ENCODE measurements at places on chromosomes 13 and 19.
A peak's percentile ranks its signal among the peaks of the same experiment; 100 is the strongest.

DNA sequence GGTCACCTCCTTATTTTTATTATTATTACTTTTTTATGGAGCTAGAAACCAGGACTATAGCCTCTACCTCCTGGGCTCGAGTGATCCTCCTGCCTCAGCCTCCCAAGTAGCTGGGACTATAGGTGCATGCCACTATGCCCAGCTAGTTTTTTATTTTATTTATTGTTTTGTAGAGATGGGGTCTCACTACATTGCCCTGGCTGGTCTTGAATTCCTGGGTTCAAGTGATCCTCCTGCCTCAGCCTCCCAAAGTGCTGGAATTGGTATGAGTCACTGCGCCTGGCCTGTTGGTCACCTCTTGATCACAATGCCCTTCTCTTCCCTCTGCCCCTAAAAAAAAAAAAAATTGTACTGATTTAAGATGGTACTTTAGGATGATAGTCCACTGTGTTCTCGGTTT lies 20.4 kb downstream of the MRPS12 start:
- DNase-seq: no peak

GRCh38 chr19:7214324-7215089 lies 79.7 kb downstream of the INSR start:
- no peak for DNase-seq

DNA sequence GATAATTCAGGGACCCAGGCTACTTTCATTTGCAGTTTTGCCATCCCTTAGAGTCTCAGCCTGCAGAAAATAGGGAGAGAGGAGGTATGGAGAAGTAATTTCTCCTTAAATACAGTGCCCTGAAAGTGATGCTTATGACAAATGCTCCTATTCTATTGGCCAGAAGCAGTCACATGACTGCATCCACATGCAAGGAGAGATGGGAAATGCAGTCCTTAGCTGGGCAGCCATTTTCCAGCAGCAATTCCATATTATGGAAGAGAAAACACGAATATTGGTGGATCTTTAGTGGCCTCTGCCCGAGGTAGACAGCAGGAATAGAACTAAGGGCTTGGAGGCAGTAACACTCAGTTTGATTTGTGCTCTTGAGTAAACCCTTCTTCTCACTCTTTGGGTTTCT lies 39.4 kb downstream of the VAV1 start:
- peak; percentile 7 for DNase-seq

- no peak for DNase-seq
These were observed 13.5 kb downstream of the NOTCH3 start for GRCh38 chr19:15187026-15188007.

GRCh38 chr19:55703790-55704215 lies 28.8 kb downstream of the EPN1 start:
- no peak for DNase-seq

- DNase-seq: no peak
These were observed 8.2 kb downstream of the FCGBP start for GRCh38 chr19:39926170-39926760.

DNA sequence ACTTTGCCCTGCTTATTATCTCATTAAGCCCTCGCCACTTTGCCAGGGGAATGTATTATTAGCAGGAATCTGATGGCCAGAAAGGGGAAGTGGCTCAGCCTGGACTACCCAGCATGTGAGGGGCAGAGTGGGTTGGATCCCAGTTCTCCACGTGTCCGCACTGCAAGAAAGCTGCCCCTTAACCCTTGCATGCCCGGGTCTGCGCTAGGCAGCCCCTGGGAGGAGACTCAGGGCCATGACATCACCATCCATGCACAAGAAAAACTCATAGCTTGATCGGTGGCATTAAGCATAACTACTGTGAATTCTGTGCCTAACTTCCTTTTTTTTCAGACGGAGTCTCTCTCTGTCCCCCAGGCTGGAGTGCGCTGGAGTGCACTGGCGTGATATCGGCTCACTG lies 8.9 kb downstream of the CACNG8 start:
- no peak for DNase-seq

DNA sequence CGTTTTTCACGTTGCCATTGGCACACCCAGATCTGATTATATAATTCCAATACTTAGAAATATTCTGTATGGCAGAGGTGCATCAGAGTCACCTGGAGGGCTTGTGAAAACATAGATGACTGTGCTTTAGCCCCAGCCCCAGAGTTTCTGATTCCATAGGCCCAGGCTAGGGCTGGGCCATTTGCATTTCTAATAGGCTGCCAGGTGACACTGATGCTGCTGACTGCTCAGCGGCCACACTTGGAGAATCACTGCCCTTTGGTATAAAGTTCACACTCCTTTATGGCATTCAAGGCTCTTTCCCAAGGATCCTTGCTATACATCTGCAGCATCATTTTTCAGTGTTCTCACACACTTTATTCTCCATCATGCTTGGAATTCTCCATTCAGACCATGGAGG lies 137.1 kb downstream of the AKAP11 start:
- DNase-seq: no peak

DNA sequence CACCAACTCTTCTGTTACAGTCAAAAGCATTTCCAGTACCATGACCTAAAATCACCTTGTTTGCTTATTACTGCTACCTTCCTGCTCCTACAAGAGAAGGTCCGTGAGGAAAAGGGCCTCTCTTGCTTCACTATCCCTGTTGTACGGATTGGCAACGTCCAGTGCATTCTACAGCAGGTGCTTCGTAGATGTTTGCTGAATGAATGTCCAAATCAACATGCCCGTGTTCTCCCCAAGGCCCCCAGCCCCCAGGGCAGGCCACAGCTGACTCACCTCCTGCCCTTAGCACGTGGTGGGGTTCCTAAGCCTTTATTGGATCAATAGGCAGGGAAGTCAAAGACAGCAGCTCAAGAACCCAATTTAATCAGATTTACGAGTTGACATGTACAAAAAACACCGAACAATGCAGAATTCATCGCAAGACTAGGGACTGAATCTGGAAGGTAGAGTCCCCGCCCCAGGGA lies 5.5 kb upstream of the NAPA start:
- DNase-seq: no peak

Data from NCI-H345 (cell line).